ENCODE measurements at places on chromosomes 13 and 19.
A peak's percentile ranks its signal among the peaks of the same experiment; 100 is the strongest.

GRCh38 chr19:7582446-7582845 is 13.2 kb upstream of the CAMSAP3 start:
- no peak for DNase-seq

DNA sequence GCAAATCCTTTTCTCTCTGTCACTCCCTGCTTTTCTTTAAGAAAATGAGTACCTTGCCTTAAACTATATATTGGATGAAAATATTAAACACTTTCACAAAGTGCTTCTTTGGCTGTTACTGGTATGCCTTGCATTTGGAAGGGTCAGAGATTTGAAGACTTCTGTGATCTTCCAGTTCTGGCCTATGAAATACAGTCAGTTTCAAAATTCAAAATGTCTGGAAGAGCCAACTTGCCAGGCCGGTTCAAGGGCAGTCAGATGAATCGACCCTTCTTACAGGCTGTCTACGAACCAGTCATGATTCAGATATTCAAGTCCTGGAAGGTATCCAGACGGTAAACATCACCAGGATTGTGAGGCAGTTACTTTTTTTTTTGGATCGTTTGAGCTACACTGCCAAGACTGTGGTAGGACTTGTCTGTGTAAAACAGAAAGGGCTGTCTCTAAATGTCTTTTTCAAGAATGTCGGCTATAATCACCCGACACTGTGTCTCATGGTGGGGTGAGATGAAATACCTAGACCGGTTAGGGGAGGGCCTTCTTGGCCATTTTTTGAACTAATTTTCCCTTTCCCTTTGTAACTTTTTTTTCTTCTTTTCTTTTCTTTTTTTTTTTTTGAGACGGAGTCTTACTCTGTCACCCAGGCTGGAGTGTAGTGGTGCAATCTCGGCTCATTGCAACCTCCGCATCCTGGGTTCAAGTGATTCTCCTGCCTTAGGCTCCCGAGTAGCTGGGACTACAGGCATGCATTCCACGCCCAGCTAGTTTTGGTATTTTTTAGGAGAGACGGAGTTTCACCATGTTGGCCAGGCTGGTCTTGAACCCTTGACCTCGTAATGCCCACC is 11.2 kb downstream of the ACTN4 start:
- DNase-seq = no peak

GRCh38 chr19:38769635-38770211 is 3.6 kb downstream of the LGALS7 start:
- peak; percentile 92 for DNase-seq

- no peak for DNase-seq
Measured at GRCh38 chr13:114031631-114032030, 57.8 kb upstream of the C13orf46 start.
